ENCODE measurements at places on chromosomes 6 and 20.

- DNase-seq, result no peak
Observed at GRCh38 chr6:166540631-166541331, 45.7 kb downstream of the RAMACL start.

GRCh38 chr20:51760905-51761546, 7.2 kb downstream of the ATP9A start:
- no peak for DNase-seq

DNA sequence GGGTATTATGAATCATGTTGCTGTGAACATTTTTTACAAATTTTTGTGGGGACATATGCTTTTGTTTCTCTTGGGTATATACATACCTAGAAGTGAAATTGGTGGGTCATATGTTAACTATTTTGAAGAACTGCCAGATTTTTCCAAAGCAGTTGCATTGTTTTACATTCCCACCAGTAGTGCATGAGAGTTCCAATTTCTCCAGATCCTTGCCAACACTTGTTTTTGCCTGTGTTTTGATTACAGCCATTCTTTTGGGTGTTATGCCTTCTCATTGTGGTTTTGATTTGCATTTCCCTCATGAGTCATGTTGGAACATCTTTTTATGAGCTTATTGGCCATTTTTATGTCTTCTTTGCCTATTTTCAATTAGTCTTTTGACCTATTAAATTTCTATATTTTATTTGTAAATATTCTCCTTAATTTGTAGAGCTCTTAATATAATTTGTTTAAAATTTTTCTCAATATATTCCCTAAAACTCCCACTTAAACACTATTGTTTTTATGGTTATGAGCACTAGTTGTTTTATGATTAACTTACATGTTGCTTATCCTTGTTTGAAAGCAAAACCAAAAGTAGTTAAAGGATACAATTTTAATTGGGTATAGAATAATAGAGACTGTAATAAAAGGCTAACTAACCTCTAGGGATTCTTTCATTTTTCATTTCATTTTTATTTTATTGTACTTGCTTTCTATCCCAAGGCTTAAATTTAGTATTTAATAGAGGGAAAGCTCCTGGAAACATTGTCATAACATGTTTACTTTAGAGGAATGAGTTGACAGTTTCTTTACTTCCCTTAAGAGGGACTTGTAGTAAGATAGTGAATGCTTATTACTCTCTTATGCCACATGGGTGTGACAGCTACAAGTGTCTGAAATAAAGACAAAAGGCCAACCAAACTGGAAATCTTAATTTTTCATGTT, 5.5 kb downstream of the UBR2 start:
- DNase-seq, result no peak

- peak; percentile 60 for DNase-seq
Observed at GRCh38 chr20:21102603-21103311, 3.4 kb downstream of the LINC00237 start.

DNA sequence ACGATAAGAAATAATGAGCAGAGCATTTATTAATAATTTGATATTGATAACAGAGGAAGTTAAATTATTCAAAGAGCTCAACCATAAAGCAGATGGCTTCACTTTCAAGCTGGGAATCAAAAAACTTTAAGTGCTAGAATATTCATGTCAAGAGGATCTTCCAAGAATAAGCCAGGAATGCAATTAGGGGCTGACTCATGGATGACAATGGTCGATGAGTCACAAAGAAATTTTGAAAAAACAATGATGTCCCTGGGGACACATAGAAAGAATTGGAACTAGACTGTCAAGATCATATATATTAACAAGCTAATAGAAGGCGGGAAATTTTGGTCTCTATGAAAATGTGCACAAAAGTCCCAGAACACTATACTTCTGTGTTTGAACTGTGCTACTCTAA, 304.1 kb downstream of the LAMA2 start:
- no peak for DNase-seq

GRCh38 chr20:40481743-40482458, 207.1 kb downstream of the MAFB start:
- no peak for DNase-seq

DNA sequence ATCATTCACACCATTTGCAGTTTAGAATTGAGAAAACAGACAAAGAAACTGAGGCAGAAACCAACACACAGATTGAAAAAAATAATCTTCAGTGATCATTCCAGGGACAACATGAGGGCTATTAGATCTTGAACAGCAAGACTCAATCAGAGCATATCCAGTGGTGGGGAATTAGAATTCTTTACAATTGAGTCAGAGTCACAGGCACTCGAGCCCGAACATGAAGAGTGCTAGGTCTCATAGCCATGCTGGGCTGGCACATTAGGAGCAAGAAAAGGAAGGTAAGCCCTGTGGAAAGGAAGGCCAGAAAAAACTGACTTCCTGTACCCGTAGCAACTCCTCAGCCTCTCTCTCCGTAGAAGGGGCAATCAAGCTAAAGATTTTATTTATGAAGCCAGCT, 419.9 kb downstream of the HAO1 start:
- no peak for DNase-seq

DNA sequence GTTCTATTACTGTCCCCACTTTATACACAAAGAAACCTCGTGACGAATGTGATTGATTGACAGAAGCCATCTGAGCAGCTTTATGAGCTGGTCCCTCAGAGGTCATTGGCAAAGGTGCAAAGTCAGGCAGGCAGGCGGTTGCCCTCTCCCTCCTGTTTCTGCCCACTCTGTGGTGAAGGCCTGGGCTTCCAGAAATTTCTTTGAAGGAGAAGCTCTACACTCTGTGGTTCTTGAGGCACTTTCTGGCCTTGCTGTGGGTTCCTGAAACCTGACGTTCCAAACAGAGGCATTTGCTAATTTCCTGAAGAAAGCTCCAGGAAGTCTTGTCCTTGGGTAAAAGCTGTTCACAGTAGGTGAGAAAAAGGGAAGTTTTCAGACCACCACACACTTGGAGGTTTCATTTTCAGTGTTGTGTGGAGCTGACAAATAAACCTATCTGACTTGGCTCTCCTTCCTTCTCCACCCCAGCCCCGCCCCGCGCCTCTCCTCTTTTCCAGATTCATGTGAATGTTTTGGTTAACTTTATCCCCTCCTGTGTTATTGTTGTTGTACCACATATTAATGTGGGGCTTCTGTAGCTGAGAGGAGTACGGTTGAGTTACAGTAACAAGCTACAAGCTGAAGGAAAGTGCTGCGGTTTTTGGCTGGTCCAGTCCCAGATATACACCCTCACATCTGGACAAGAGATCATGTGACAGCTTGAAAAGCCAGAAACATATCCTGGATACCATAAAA, 274.1 kb downstream of the CLIC5 start:
- DNase-seq, result no peak

- DNase-seq, result no peak
Observed at GRCh38 chr20:47964149-47964548, 178.9 kb upstream of the SULF2 start.

DNA sequence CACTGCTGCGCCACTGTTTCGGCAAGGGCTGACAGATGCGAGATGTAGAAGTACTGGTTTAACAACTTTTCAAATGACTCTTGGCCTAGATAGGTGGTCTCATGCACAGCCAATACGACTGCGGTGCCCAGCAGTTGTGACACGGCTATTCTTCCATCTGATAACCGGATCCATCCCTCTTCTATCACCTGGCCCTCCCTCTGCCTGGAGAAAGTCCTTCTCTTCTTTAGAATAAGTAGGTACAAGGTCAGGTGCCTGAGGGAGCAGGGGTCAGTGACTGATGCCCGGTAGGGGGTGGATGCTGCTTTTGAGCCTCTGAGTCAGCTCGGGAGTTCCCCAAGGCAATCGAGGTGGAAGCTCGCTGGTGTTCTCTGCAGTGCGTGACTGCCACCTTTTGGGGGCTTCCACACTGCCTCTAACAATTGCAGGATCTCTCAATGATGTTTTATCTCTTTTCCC, 166.8 kb upstream of the GRIK2 start:
- peak; percentile 20 for DNase-seq

GRCh38 chr6:129686941-129687627, 22.9 kb downstream of the ARHGAP18 start:
- peak; percentile 89 for DNase-seq

DNA sequence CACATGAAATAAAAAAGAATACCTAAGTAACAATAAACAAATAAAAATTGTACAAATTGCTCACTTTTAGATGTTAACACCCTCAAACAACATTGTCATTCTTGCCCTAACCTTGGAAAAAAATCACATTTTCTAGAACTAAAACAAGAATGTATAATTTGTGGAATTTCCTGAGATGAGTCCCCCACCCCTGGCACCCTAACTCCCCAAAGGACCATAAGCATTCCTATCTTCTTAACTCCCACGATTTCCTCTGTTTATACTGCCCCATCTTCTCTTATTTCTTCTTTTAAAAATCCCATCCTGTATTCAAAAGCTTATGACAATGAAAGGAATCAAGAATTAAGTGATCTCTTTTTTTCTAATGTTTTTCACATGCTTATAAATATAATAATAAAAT, 70.9 kb downstream of the IBTK start:
- DNase-seq, result no peak

DNA sequence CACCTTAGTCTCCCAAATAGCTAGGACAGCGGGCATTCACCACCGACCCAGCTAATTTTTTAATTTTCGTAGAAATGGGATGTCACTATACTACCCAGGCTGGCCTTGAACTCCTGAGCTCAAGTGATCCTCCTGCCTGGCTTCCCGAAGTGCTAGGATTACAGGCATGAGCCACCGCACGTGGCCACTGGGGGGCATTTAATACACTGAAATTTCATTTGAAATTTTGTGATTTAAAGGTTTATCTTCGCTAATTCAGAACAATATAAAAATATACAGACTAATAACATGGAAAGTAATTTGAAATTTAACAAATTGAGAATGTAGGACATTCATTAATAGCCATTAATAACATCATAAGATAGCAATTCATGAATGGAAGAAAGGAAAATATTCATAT, 20.5 kb upstream of the TBC1D32 start:
- DNase-seq, result no peak

GRCh38 chr6:122114717-122115116, 284.7 kb upstream of the HSF2 start:
- no peak for DNase-seq

- no peak for DNase-seq
Observed at GRCh38 chr20:54566031-54566688, 90.8 kb downstream of the DOK5 start.

DNA sequence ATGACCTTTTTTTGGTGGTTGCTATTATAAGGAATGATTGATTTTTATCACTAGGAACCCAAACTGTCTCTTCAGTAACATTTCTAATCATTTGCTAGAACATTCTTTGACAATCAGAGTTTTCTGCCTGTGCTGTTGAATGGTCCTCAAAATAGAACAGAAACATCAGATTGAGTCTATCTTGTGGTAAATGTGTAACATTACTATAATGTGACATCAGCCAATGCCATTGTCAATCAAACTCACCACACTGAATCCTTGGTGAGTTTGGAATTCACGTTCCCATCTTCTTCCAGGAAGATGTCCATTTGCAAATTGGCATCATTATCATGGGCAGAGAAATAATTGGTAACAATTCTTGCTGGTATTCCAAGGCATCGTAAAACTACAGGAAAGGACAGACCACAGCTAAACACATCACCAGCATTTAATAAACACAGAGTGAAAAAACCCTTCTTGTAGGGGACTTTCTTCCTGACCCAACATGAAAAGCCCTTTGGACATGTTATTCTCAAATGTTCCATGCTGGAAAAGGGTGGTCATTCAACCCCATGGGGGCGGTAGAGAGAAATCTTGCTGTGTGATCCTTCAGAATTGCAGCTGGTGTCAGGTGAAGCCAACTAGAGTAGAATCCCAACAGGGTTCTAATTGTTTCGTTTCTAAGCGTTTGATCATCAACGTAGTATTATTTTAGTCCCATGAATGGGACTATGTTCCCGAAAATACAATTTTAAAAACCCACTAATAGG, 98.5 kb downstream of the F13A1 start:
- DNase-seq, result peak; percentile 34

DNA sequence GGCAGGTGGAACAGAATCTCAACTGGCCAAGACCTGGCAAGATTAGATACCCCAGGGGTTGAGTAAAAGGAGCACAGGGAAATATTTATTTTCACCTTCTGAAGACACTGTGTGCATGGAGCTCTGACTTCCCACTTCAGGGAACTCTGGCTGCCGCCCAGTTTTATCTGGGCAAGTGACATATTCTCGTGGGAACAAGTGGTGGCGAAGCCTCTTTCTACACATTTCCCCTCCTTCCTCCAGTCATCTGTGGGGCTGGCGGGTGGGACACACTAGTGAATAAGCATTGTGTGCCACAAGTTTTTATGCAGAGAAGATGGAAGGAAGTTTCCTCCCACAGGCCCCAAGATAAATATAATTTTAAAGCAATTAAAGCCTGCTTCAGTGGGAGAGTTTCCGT, 23.6 kb downstream of the NSFL1C start:
- DNase-seq, result no peak

- DNase-seq, result peak; percentile 57
Observed at GRCh38 chr20:44089987-44090674, 96.9 kb downstream of the JPH2 start.

- DNase-seq, result no peak
Observed at GRCh38 chr20:59446376-59446775, 146.0 kb downstream of the EDN3 start.

- no peak for DNase-seq
Observed at GRCh38 chr20:57895161-57895855, 185.5 kb upstream of the PMEPA1 start.

DNA sequence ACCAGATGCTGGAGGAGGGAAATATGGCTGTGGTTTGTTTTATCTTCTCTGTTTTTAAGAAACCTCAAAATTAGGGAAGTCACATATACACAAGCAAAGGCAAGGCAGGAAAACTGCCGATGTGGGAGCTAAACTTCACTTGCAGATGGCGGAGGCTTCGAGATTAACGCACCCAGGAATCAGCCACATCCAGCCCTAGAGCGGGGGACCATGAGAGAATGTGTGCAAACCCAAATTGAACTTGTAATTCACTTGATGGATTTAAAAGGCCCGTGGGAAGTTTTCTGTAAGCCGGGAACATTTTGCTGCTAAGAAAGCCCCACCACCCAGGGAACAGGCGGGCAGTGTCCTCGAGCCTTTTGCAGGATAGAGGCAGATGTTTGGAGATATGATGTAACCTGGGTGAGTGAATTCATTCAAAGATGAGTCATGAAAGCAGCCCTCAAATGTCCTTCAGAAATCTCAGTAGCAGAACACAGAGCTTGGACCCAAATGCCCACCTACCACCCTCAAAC, 39.9 kb downstream of the PREX1 start:
- no peak for DNase-seq

- DNase-seq, result peak; percentile 35
Observed at GRCh38 chr20:62025832-62026563, 39.7 kb downstream of the TAF4 start.

- DNase-seq, result peak; percentile 50
Observed at GRCh38 chr20:50339466-50339901, 148.9 kb downstream of the CEBPB start.

DNA sequence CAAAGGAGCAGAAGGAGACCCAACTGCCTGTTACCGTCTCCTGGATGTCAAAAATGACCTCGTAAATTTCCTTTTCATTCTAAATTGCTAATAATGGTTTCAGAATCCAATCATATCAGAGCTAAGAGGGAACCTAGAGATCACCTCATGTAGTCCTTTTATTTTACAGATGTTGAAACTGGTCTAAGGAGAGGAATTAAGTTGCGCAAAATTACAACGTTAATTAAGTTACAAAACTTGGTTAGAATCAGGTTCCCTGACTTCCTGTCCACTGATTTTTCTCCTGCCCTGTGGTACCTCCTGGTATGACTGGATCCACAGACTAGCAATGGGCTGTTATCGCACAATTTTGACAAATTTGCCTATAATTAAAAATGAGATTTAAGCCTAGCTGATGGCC, 9.0 kb upstream of the STK38 start:
- DNase-seq, result no peak

- no peak for DNase-seq
Observed at GRCh38 chr20:49276961-49277785, 684 bp downstream of the ZNFX1 start.

GRCh38 chr6:46175446-46175845, 4.7 kb upstream of the ENPP5 start:
- DNase-seq, result peak; percentile 70

All from Jurkat, Clone E6-1 (cell line).